GM12891 (cell line): ENCODE measurements at places on chromosomes 5 and 9.

GRCh38 chr5:140524003-140524402 lies 23.5 kb upstream of the EIF4EBP3 start:
- DNase-seq = no peak

- no peak for DNase-seq
Observed at GRCh38 chr9:21265421-21266189, 25.8 kb upstream of the IFNA14 start.

GRCh38 chr9:21782205-21782604 lies 20.2 kb upstream of the MTAP start:
- DNase-seq = no peak

GRCh38 chr5:173056783-173057061 lies 570 bp downstream of the CREBRF start:
- DNase-seq = peak; percentile 60

- DNase-seq = no peak
Observed at GRCh38 chr9:81825846-81826516, 102.2 kb upstream of the SPATA31D4 start.

DNA sequence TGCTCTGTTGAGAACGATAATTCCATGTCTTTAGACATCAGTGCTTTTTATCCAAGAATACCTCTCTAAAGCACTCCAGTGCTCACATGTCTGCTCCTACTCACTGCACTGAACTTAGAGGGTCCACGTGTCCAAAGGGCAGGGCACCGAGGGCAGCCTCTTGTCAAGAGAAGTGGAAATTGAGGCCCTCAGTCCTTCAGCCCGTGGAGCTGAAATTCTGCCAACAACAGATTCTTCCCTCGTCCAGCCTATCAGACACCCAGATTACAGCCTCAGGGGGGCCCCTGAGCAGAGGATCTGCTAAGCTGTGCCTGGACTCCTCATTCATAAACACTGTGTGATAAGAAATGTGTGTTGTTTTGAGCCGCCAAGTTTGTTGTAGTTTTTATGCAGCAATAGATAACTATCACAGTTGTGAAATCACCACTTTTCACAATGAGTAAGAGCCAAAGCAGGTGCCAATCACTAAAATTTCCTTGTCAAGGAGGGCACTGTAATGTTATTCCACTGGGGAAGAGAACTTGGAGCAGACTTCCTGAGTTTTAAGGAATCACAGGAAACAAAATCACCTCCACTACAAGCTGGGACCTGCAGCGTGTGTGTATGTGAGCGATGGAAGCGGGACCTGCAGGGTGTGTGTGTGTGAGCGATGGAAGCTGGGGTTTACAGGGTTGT lies 58.8 kb upstream of the IGFBPL1 start:
- DNase-seq = no peak

DNA sequence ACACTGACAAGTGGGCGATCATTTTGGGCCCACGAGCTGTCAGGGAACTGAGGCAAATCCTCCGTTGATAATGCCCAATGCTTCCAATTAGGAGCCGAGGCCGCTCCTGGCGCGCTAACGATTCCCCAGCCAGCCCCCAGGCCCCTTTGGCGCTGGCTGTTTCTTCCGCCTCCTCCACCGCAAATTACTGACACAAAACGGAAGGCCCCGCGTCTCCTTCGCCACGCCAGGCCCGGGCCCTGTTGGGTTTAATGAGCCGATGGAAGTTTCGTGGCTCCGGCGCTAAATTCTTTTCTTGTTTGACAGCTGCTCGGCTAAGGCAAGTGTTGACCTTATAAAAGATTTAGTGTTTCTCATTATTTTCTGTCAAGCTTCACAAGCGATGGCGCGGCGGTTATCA lies 25.7 kb upstream of the BARHL1 start:
- no peak for DNase-seq

DNA sequence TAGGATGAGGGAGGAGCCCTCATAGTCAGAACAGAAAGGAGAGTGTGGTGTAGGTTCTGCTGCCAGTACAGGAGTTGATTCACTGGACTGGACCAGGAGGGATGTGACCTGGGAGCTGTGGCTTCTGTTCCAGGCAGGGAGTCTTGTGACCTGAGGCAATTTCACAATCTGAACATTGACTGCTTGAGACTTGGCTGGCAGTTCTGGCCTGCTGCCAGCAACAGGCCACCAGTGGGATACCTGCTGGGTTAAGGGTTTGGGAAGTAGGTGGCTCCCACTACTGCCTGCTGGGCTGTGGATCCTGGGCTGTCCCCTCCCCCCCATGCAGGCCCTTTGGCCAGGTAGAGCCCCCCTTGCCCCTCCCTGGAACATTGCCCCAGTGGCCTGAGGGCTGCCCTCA lies 268.6 kb upstream of the ARRDC3 start:
- no peak for DNase-seq

- no peak for DNase-seq
Observed at GRCh38 chr9:121316378-121316777, 48.4 kb downstream of the GSN start.

- DNase-seq = no peak
Observed at GRCh38 chr5:57725658-57726504, 243.3 kb upstream of the ACTBL2 start.

- no peak for DNase-seq
Observed at GRCh38 chr5:142210864-142211412, 102.4 kb downstream of the NDFIP1 start.

GRCh38 chr9:75855509-75855908 lies 35.0 kb upstream of the PCSK5 start:
- DNase-seq = no peak

GRCh38 chr5:8993031-8993430 lies 552.8 kb downstream of the SEMA5A start:
- no peak for DNase-seq

- DNase-seq = no peak
Observed at GRCh38 chr5:63500242-63500641, 462.0 kb downstream of the HTR1A start.

DNA sequence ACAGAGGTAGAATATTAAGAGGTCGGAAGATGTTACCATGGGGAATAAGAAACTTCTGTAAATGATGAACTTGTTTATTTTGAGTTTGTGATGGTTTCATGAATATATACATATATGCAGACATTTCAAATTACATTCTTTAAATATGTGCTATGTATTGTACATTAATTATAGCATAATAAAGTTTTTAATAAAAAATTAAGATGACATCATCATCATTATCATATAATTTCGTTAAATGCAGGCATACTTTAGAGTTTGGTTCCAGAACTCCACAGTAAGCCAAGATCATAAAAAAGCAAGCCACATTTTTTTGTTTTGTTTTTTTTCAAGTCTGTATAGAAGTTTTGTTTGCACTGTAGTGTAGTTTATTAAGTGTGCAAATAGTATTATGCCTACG lies 1403.5 kb downstream of the EFNA5 start:
- DNase-seq = no peak

- DNase-seq = no peak
Observed at GRCh38 chr5:79229357-79230174, 6.4 kb upstream of the JMY start.

GRCh38 chr9:128193469-128194096 lies 2.2 kb upstream of the CIZ1 start:
- DNase-seq = no peak

- DNase-seq = no peak
Observed at GRCh38 chr5:58890265-58890664, 307.4 kb downstream of the RAB3C start.

DNA sequence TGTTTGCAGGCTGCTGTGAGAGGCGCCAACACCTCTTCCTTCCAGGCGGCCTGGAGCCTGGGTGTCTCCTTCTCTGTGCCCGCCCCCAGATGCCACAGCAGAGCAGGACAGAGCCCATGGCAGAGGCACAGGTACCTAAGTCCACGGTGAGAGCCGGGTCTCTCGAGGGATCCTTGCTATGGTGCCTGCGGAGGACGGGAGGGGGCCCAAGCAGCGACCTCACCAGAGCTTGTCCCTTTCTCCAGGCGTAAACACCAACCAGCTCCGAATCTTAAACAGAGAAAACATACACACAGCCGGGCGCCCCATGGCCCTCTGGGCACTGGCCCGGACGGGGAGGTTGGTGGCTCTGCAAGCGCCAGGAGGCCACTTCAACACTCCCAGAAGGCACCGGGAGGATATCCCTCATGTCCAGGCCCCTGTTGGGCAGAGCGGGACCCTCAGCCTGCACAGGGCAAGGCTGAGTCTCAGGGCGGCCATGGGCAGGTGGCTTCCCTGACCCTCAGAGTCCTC lies 11.8 kb downstream of the CCDC187 start:
- DNase-seq = no peak

DNA sequence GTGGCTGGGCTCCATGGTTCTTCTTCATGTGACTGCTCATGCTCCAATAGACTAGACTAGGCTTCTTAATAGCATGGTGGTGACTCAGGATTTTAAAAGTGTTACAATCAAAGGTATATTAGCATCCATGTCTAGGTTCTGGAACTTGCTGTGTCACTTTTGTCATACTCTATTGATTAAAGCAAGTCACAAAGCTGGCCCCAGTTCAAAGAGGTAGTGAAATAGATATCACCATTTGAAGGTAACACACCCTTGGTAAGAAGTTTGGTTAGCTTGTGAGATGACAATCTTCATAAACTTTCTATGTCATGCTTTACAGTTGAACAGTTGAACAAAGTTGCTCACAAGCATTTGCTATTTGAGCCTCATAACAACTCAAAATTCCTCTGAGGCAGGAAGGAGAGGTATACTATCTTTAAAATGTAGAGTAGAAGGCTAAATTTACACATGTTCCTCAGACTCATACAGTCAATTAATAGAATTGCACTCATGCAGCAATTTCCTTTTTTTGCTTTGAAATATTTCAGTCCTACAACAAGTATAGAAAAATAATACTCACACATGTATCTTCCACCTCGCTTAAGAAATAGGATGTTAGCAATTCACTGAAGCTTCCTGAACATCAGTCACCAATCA lies 56.8 kb upstream of the TMEM252 start:
- DNase-seq = no peak

- no peak for DNase-seq
Observed at GRCh38 chr9:89477811-89478630, 19.9 kb downstream of the SEMA4D start.

DNA sequence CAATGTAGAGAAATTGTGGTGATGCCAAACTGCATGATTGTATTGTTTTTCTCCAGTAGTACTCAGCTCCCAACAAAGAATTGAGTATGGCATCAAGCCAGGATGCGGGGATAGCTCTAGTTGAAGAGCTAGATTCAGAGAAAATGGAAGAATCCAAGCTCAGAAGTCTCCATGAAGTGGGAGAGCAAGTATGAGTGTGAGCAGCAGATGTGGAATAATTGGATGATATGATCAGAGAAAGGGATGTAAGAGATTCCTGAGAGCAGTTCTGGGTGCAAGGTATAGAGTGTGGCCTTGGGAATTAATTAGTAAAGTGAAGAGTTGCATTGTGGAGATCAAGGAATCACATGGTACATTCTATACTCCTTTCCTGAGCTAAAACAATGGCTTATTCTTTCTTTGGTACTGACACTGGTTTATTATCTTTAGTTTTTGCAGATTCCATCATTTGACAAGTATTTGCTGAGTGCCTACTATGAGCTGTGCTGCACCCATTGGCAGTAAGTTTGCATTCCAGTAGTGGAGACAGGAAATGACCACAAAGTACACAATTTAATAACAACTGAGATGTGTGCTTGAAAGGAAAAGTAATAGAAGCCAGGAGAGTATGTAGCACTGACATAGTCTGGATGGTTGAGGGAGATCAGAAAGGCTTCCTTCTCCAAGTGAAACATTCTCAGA lies 177.1 kb downstream of the CPLANE1 start:
- DNase-seq = no peak

GRCh38 chr9:14214065-14214684 lies 99.8 kb downstream of the NFIB start:
- no peak for DNase-seq

GRCh38 chr5:10337107-10337506 lies 16.4 kb upstream of the MARCHF6 start:
- no peak for DNase-seq

DNA sequence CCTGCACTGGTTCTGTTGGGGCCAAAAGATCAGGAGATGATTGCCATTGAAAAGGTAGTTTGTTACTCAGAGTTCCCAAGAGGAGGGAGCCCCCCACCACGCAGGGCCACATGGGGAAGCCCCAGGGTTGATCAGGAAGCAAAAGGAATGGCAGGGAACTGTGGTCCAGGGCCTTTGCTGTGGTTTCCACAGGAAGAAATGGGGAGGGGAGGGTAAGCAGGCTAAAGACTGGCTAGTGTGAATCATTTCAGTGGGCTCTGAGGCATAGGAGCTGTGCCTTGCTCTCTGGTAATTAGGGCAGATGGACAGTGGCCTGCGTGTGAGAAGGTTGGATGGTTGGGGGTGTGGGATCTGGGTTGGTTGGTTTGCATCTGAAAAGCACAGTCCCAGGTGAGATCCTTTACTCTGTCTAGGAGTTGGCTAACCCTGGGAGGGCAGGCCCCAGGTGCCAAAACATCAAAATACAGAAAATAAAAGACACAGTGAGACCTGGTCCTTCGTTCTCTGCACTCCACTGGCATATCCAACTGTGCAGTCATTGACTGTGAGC lies 66.1 kb downstream of the PTPDC1 start:
- DNase-seq = no peak

DNA sequence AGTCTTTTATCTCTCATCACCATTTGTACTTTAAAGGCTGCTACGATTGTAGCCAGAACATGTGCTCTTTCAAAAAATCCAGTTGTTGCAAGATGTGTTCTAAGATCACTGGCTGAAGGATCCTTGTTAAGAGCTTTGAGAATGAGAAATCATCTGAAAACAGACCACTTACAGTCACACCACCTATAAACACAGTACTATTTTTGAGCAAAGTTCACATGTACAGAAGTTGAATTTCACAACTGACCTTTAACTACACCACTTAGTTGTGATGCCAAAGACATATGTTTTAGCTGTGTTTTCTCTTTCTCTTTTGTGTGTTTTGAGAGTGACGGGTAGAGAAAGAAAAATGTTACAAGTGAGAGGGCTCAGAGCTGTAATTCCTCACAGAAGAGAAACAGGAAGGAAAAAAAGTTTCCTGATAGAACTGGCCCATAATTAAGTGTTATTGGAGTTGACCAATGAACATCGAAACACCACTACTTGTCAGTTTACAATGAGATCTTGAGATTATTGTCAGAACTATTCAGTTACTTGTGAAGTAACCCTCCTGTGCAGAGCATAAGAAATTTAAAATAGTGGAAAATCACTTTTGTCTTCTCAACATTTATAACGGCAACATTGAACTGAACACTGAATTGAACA lies 245.4 kb downstream of the MLLT3 start:
- no peak for DNase-seq

DNA sequence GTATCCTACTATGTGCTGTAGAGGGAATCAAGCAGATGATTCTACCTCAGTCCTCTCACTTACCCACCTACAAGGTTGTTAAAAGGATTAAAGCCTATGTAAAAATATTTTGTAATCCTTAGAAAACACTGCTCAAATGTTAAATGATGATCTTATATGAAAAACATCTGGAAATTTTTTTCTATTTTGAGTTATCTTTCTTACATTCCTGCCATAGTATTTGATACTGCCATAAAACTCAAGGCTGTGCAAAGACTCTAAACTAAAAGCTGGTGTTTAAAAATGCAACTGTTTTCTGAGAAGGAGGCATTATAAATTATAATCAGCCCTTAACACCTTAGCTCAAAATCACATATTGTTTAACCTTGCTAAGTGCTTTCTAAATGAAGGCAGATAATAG lies 474.2 kb downstream of the PRELID2 start:
- no peak for DNase-seq

GRCh38 chr9:37464426-37465248 lies 613 bp downstream of the ZBTB5 start:
- DNase-seq = no peak

GRCh38 chr5:30725073-30725472 lies 468.4 kb upstream of the CDH6 start:
- no peak for DNase-seq

GRCh38 chr5:139757727-139758509 lies 37.7 kb upstream of the PSD2 start:
- no peak for DNase-seq
